ENCODE measurements at places on chromosomes 13 and 19.

DNA sequence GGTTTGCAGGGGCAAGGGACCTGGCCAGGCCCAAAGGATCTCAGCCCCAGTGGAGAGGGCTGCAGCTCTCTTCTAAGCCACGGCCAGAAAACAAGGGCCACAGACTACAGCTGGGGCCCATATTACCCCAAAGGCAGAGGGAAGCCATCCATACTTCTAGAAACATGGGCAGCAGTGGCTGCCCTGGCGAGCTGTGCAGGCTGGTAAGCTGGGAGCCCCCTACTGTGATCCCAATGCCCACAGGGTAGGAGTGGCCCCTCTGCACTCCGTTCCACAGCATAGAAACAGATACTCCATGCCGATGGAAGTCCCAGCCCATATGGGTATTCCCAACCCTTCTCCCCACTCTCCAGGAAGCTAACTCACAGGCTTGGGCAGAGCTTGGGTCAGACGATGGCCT is 25.1 kb downstream of the VSTM2B start:
- DNase-seq: no peak

- no peak for DNase-seq
Observed at GRCh38 chr13:42532561-42533335, 41.2 kb upstream of the TNFSF11 start.

- DNase-seq: no peak
Observed at GRCh38 chr19:7689165-7689564, 8.5 kb downstream of the TRAPPC5 start.

DNA sequence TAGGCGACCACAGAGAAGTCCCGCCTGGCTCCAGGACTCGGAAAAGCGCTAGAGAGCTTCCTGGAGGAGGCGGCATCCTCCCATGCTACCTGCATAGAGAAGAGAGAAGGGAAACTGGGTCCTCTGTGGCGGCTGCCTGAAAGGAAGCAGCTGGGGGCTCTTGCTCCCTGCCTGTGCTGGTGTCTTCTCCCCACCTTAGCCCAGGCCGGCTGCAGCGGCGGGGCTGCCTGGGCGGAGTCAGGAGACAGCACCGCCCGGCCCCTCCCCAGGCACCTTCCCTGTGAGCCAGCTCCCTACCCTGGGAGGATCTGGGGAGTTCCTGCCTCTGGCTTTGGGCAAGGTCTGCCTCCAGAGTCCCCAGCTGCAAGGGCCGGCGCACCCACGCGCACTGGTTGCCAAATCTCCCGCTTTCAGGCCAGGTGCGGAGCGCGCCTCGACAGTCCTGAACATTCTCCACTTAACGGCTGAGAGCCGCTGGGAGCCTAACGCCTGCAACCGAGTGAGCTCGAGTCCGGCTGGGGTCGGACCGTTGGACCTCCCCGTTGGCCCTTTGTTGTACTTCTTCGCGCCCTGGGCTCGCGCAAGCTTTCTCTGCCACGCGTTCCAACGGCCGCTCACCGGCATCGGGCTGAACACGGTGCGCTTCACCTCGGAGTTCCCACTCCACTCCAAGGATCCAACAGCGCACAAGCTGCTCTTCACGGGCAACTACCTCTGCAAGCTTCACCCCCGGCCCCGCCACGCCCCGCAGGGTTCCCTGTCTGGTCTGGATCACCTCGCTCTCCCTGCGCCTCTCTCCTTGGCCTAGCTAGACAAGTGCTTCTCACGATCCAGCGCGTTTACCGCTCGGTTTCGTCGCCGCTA is 21.8 kb upstream of the ZNF30 start:
- no peak for DNase-seq

- DNase-seq: no peak
Observed at GRCh38 chr13:28434926-28435325, 60.0 kb downstream of the FLT1 start.

DNA sequence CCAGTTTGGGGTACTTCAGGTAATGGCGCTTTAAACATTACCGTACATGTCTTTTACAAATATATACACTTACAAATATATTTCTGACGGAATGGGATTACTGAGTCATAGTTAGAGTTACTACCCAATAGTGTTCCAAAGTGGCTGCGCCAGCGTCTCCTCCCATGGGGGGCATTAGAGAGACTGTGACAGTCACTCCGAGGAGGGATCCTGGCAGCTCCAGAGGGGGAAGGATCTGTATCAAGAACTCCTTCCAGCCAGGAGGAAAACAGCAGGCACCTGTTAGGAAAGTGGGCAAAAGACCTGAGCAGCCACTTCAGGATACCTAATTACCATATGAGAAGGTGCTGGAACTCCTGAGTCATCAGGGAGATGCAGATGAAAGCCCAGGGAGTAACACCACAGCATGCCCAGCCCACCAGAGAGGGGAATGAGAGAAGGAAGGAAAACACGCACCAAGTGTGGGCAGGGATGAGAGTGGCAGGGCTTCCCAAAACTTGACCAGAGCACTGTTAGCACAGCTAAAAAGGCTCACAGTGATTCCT is 52.9 kb downstream of the SLC7A9 start:
- no peak for DNase-seq

DNA sequence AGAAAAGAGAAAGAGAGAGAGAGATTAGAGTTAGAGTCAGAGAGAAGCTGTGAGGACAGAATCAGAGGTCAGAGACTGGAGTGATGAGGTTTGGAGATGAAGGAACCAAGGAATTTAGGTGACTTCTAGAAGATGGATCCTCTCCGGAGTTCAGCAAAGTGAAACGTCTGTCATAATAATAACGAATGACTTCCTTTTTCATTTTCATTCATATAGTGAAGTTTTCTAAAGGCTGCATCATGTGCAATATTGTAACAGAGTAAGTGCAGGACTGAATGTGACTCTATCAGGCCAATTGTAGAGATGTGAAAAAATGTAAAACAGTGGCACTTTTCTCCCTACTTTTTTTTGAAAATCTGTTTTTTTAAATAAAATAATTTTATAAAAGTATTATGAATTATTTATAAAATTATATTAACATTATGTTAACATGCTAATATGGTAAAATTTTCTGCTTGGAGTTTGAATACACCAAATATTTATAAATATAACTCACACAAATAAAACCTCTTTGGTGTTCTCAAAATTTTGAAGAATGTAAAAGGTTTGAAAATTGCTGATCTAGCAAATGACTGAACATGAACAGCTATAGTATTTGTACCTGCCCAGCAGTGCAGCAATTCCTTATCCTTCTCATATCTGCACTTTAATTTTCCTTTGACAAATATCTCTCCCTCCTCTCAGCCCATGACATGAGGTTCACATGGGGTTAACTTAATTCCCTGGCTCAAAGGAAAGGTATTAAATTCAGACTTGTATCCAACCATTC is 4.2 kb upstream of the TNFSF11 start:
- DNase-seq: no peak

- peak; percentile 35 for DNase-seq
Observed at GRCh38 chr19:7799640-7800355, 30.2 kb upstream of the EVI5L start.

DNA sequence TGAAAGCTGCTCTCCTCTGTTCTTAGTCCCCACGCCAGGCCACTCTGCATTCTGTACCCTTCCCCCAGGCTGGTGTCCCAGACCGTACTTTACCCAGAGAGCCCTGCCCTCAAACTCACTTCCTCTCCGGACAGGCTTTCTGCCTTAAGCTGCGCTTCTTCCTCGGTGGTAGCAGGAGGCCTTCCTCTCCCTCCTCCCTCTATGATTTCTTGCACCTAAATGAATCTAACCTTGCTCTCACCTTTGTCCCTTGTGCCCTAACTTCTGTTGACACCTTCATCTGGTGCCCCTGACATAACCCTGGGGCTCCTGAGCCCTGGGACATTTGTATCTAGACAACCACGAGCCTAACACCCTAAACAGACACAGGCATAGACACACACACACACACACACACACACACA is 29.6 kb upstream of the CEACAM21 start:
- DNase-seq: no peak

- DNase-seq: peak; percentile 84
Observed at GRCh38 chr19:38769635-38770211, 3.6 kb downstream of the LGALS7 start.

DNA sequence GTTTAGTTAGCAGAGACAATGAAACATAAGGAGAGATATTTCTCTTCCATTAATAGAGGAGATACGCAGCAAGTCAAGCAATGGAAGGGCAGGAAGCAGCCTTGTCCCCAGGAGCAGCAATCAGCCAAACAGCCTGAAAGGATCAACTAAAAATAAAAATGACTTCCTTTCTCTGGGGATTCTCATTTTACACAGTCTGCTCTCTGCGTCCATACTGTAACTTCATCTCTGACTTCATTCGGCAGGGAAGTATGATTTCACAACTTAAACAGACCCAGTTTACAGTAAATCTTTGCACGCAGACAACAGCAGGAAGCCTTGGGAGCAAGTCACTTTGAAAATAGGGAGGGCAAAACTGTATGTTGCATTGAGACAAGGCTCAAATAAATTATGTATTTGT is 826.7 kb downstream of the DIAPH3 start:
- no peak for DNase-seq

DNA sequence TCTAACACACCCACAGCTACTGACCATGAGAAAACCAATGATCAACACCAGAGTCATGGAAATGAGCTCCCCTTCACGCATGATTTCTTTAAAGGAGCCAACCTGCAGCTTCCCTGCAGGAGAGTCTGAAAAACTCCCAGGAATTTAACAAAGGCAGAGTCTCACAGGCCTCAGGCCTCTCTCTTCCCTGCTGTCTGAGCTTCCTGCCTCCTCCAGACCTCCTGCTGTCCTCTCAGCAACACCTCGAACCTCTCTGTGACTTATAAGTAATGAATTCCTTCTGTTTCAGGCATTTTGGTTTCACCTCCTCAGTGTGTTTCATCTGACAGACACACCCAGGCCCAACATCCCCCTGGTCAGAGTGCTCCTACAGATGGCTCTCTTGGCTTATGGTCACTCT is 1044.4 kb downstream of the UQCRFS1 start:
- no peak for DNase-seq

DNA sequence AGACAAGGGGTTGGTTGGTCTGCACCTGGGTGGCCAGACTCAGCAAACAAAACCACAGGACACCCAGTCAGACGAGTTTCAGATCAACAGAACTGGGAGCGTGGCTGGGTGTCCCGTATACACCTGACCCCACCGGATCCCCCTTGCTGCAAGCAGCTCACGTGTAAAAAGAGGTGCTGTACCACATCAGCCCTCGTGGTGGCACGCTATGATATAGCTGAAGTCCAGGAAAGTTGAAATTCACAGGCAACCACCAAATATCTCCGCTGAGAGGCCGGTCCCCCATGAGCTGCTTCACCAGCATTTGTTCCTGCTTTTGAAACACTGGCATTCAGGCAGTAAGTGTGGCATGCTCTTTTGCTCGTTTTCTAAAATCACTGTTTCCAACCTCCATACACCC is 92.3 kb downstream of the TUBA3C start:
- DNase-seq: no peak

DNA sequence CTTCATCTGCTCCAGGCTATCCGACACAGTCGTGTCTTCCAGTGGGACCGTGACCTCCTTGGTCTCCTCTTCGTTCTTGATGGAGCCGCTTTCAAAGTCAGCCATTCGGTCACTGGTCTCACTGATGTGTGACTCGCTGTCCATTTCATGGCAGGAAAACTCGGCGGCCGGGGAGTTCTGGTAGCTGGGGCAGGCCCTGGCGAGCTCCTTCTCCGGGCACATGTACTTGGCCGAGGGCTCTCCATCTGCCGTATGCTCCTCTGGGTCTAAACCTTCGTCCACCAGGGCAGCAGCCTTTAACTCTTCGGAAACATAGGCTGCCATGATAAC is 69.8 kb downstream of the TSHZ3 start:
- DNase-seq: no peak

Data from stimulated activated CD4-positive, alpha-beta T cell treated with anti-CD3 and anti-CD28 coated beads, Interleukin-15, amount 100 ng/mL, for 1 hour (primary cell).